Neural crest cell (in vitro differentiated cells): ENCODE measurements at places on chromosomes 7 and 10. TPM values are rescaled to one million over a fixed set of nuclear protein-coding genes. Genes with fewer than 3 reads are reported as not detected.

The AGAP3 gene
- 128 and 139 TPM in 2 replicates for total RNA-seq

The ITIH2 gene
- total RNA-seq = not detected in 2 replicates

The ENTPD1 gene
- 0.27 and 0.37 TPM in 2 replicates for total RNA-seq

The MBL2 gene
- not detected in 2 replicates for total RNA-seq

The ANKMY2 gene
- total RNA-seq = 24.7 and 25.0 TPM in 2 replicates

The GIMAP6 gene
- total RNA-seq = not detected in 2 replicates

The CALML5 gene
- total RNA-seq = not detected in 2 replicates

The GLCCI1 gene
- 26.2 and 29.2 TPM in 2 replicates for total RNA-seq

The SFTPA1 gene
- not detected in 2 replicates for total RNA-seq

The GIMAP2 gene
- not detected in 2 replicates for total RNA-seq

The RHOBTB1 gene
- 15.8 and 15.9 TPM in 2 replicates for total RNA-seq

The TLL2 gene
- total RNA-seq = 1.6 and 2.1 TPM in 2 replicates

The LRMDA gene
- 0.98 and 3.1 TPM in 2 replicates for total RNA-seq

The DRGX gene
- 0.18 and 0.19 TPM in 2 replicates for total RNA-seq

The SYCE1 gene
- not detected in 2 replicates for total RNA-seq
